ENCODE measurements at places on chromosomes 16 and 17. TPM values are rescaled to one million over a fixed set of nuclear protein-coding genes. Genes with fewer than 3 reads are reported as not detected.

SLC22A31 gene
- not detected for polyA plus RNA-seq

HAP1 gene
- not detected for polyA plus RNA-seq

HOXB13 gene
- not detected for polyA plus RNA-seq

IRX3 gene
- polyA plus RNA-seq, result 8.8 TPM

KCNJ18 gene
- not detected for polyA plus RNA-seq

ULK2 gene
- 6.8 TPM for polyA plus RNA-seq

HBZ gene
- not detected for polyA plus RNA-seq

ZNF18 gene
- polyA plus RNA-seq, result 7.3 TPM

PRKCB gene
- polyA plus RNA-seq, result not detected

TSNAXIP1 gene
- 0.79 TPM for polyA plus RNA-seq

KRTAP4-3 gene
- not detected for polyA plus RNA-seq

RNF43 gene
- not detected for polyA plus RNA-seq

SGCA gene
- polyA plus RNA-seq, result 1.8 TPM

TSPAN10 gene
- 3.4 TPM for polyA plus RNA-seq

KRT12 gene
- polyA plus RNA-seq, result not detected

ASGR2 gene
- not detected for polyA plus RNA-seq

ST6GALNAC2 gene
- 0.96 TPM for polyA plus RNA-seq

ABCA10 gene
- 0.09 TPM for polyA plus RNA-seq

TBC1D3K gene
- not detected for polyA plus RNA-seq

SAMD14 gene
- polyA plus RNA-seq, result 1.3 TPM

SMPD3 gene
- 0.24 TPM for polyA plus RNA-seq

RAB11FIP4 gene
- polyA plus RNA-seq, result 0.40 TPM

NPIPB9 gene
- not detected for polyA plus RNA-seq

ZG16 gene
- polyA plus RNA-seq, result not detected

SRCAP gene
- polyA plus RNA-seq, result 22.8 TPM

NPB gene
- 1.6 TPM for polyA plus RNA-seq

CBFA2T3 gene
- polyA plus RNA-seq, result 0.08 TPM

CACNA1G gene
- 0.06 TPM for polyA plus RNA-seq

CHAD gene
- polyA plus RNA-seq, result not detected

MYL11 gene
- polyA plus RNA-seq, result 2.1 TPM

PYY gene
- not detected for polyA plus RNA-seq

GP1BA gene
- not detected for polyA plus RNA-seq

NKD1 gene
- not detected for polyA plus RNA-seq

PRSS21 gene
- polyA plus RNA-seq, result not detected

GALR2 gene
- not detected for polyA plus RNA-seq

STH gene
- not detected for polyA plus RNA-seq

CLEC18C gene
- not detected for polyA plus RNA-seq

RHBDL1 gene
- polyA plus RNA-seq, result 0.90 TPM

ACAP1 gene
- 15.7 TPM for polyA plus RNA-seq

TBC1D3E gene
- not detected for polyA plus RNA-seq

TP53TG3 gene
- polyA plus RNA-seq, result not detected

SEPTIN1 gene
- polyA plus RNA-seq, result 1.9 TPM

FA2H gene
- not detected for polyA plus RNA-seq

PKMYT1 gene
- 21.1 TPM for polyA plus RNA-seq

MT1G gene
- polyA plus RNA-seq, result 4.4 TPM

ITGB3 gene
- 3.5 TPM for polyA plus RNA-seq

JMJD8 gene
- 91.6 TPM for polyA plus RNA-seq

Measured in GM23248 (cell line).